G401 (cell line): ENCODE measurements at places on chromosomes 3 and 15. TPM values are rescaled to one million over a fixed set of nuclear protein-coding genes. Genes with fewer than 3 reads are reported as not detected.

Gene KLHL6
- not detected in 2 replicates for total RNA-seq

Gene ECE2
- not detected in 2 replicates for total RNA-seq

Gene EPHA3
- 0.37 and 1.2 TPM in 2 replicates for total RNA-seq

Gene HIGD2B
- not detected in 2 replicates for total RNA-seq

Gene PLSCR2
- not detected in 2 replicates for total RNA-seq

Gene CLEC3B
- not detected in 2 replicates for total RNA-seq

Gene LXN
- not detected in 2 replicates for total RNA-seq

Gene ETFA
- total RNA-seq, result 234 and 273 TPM in 2 replicates

Gene GAP43
- not detected in 2 replicates for total RNA-seq

Gene SLC22A13
- total RNA-seq, result not detected in 2 replicates

Gene RASGRP1
- total RNA-seq, result not detected in 2 replicates

Gene ZIC4
- total RNA-seq, result not detected in 2 replicates

Gene SLC24A5
- total RNA-seq, result not detected in 2 replicates

Gene RAB6B
- 2.5 and 4.3 TPM in 2 replicates for total RNA-seq

Gene GOLGB1
- total RNA-seq, result 10.9 and 34.7 TPM in 2 replicates

Gene AGBL1
- total RNA-seq, result not detected in 2 replicates

Gene ERC2
- 1.4 and 3.8 TPM in 2 replicates for total RNA-seq

Gene TRAT1
- total RNA-seq, result not detected in 2 replicates

Gene MESP2
- not detected in 2 replicates for total RNA-seq

Gene GABRG3
- total RNA-seq, result 2.0 and 3.4 TPM in 2 replicates

Gene SLC28A2
- not detected in 2 replicates for total RNA-seq

Gene MED12L
- not detected in 2 replicates for total RNA-seq

Gene VIPR1
- total RNA-seq, result 0.14 TPM in 1 of 2 replicates, not detected in the other
